ENCODE measurements at places on chromosomes 16 and 17.

DNA sequence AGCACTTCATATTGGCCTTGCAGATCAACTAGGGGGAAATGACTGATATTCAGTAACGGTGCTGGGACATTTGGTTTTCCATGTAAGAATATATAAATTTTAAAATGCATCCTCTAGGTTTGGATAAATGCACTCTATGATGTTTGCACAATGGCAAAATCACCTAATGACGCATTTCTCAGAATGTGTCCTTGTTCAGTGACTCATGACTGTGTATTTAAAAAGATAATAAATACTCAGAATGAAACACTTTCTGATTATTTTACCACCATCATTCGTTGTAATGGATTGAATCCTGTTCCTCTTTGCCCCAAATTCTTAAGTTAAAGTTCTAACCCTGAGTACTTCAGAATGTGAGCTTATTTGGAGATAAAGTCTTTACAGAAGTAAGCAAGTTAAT, 17.2 kb upstream of the ADGRG1 start:
- no peak for DNase-seq

- no peak for DNase-seq
Measured at GRCh38 chr17:45380991-45381390, 51.7 kb downstream of the ARHGAP27 start.

GRCh38 chr17:51322390-51323029, 62.2 kb downstream of the UTP18 start:
- DNase-seq = no peak

DNA sequence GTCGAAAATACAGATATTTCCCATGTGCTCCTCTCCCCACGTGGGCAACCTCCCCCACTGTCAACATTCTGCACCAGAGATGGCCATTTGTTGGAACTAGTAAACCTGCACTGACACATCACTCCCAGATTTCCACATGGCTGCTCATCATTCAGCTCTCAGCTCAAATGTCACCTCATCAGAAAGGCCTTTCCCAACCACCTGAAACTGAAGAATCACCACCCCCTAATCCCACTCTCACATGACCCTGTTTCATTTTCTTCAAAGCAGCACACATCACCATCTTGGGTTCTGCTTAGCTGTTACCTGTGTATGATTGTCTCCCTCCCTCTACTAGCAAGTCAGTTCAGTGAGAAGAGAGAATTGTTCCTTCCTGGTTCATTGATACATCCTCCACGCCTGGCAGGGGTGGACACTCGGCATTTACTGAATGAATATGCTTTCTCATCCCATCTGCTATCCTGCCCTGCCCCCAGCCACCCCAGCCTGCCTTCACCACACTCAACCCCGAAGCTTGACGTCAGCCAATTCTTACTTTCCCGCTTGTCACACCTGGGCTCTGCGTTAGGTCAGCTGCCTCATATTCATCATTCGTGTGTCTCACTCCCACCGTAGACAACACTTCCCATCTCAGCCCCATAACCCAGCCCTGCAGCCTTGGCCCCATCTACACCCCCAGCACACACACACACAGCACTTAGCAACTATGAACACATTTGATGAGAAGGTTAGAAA, 1.5 kb downstream of the C17orf114 start:
- DNase-seq = no peak

DNA sequence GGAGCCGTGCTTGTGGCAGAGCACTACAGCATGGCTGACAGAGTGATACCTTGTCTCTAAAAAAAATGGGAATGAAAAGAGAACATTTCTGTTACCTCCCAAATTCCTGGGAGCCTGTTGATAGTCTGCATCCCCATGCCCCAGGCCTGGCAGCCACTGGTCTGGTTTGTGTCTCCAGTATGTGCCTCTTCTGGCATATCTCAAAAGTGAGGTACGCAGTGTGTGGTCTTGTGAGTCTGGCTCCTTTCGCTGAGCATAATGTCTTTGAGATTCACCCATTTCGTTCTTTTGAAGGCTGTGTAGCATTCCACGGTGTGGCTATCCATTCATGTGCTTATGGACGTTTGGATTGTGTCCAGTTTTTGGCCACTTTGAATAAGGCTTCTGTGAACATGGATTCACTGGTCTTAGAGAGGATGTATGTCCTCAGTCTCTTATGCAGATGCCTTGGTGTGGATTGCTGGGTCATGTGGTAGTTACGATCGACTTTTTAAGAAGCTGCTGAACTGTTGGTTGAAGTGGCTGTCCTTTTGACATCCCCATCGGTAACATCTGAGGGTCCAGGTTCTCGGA, 39.1 kb downstream of the PRMT7 start:
- DNase-seq = no peak

- no peak for DNase-seq
Measured at GRCh38 chr17:37168731-37169353, 206.9 kb upstream of the C17orf78 start.

DNA sequence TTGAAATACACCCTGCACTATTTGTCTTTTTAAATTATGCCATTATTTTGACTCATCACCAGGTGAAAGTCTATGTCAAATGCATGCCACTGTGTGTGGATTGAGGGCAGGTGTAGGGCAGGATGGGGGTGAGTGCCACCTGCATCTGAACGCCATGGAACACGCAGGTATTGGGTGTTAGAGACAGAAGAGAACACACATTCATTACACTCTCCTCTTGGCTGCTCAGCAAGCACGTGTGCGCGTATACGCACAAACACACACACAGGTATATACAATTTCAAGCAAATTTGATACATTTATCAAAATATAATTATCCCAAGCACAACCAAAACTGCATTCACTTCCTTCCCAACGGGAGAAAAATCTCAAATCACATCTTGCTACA, 268.9 kb downstream of the NTN1 start:
- DNase-seq = no peak

DNA sequence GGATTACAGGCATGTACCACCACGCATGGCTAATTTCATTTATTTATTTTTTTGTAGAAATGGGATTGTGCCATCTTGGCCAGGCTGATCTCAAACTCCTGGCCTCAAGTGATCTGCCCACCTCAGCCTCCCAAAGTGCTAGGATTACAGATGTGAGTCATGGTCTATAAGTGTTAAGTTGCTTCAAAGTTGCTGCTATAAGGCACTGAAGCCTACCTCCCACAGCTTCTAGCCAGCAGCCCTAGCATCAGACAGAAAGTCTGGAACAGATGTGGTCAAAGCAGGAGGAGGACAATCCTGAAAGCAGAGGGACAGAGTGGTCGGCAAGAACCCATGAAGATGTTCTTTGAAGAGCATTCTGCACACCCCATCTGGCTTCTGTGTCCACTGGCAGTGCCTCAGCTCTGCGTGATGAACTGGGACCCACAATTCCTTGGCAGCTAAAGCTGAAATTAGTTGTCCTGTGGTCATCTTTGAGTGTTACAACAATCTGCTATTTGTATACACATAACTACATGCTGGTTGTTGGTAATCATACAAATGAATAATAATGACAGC, 11.2 kb downstream of the MAP3K14 start:
- DNase-seq = no peak

GRCh38 chr17:2241823-2242222, 61.8 kb downstream of the SMG6 start:
- DNase-seq = no peak

GRCh38 chr16:72072514-72073342, 9.7 kb downstream of the HPR start:
- DNase-seq = no peak

DNA sequence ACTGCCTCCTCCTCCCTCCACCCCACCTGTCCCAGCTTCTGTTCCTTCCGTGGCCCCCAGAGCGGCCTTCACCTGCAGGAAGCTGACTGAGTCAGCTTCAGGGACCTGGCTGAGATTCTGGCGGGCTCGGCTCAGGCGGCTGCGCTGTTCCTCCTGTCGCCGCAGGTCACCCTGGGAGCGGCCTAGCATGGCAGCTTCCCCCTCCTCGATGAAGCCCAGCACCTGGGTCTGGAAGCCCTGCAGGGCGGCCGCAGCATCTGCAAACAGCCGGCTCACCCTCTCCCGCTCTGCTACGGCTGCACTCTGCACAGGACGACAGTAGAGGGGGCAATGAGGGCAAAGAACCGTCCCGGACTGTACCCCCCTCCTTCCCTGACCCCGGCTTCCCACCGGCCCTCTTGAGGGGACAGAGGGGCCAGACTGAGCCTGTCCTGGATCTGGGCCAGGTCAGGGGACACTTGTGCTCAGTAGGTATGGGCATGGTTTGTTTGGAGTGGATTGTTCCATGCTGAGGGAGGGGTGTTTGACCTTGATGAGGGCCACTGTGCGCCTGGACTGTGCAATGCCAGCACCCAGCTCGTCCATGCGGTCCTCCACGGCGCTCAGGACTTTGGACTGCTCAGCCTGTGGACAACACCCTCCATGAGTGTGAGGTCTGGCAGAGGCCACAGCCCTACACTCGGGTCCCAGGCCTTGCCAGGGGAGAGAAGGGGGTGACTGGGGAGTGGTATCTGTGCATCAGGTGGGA, 2.0 kb downstream of the TRIM47 start:
- DNase-seq = peak; percentile 65

- no peak for DNase-seq
Measured at GRCh38 chr16:66903544-66904427, 14.9 kb downstream of the CDH16 start.

DNA sequence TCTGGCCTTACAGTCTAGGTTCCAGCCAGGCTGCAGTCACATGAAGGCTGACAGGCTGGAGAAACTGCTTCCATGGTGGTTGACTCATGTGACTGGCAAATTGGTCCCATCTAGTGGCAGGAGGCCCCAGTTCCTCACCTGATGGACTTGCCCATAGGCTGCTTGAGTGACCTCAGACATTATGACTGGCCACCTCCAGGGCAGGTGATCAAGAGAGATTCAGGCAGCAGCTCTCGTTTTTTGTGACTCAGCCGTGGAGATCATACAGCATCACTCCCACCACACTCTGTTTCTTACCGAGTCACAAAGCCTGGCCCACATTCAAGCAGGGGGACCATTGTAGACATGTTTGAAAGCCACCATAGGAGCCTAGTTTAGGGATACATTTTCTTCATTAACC, 34.5 kb downstream of the SIAH1 start:
- DNase-seq = no peak
